Mammary microvascular endothelial cell (primary cell): ENCODE measurements at places on chromosomes 1 and 21. TPM values are rescaled to one million over a fixed set of nuclear protein-coding genes. Genes with fewer than 3 reads are reported as not detected.

Gene RGS18
- total RNA-seq, result not detected in 2 replicates

Gene TNFRSF8
- total RNA-seq, result not detected in 2 replicates

Gene NPHP4
- 3.3 and 4.9 TPM in 2 replicates for total RNA-seq

Gene PLA2G2D
- not detected in 2 replicates for total RNA-seq

Gene ACP6
- 5.2 and 8.3 TPM in 2 replicates for total RNA-seq

Gene SPAG17
- not detected in 2 replicates for total RNA-seq

Gene NECTIN4
- total RNA-seq, result 0.47 and 0.54 TPM in 2 replicates

Gene IGSF3
- total RNA-seq, result 0.93 and 0.94 TPM in 2 replicates

Gene L1TD1
- total RNA-seq, result not detected in 2 replicates

Gene DIRAS3
- 0.49 and 0.73 TPM in 2 replicates for total RNA-seq

Gene PEAR1
- 46.7 and 49.8 TPM in 2 replicates for total RNA-seq

Gene FAM131C
- 0.10 and 1.3 TPM in 2 replicates for total RNA-seq

Gene ZYG11A
- total RNA-seq, result 0.54 and 1.1 TPM in 2 replicates

Gene EFNA3
- total RNA-seq, result 0.64 and 0.80 TPM in 2 replicates

Gene ARHGAP29
- 219 and 232 TPM in 2 replicates for total RNA-seq

Gene RGSL1
- total RNA-seq, result not detected in 2 replicates

Gene TMEM51
- total RNA-seq, result 11.9 and 16.5 TPM in 2 replicates

Gene VANGL2
- total RNA-seq, result not detected in 2 replicates

Gene TFAP2E
- not detected in 2 replicates for total RNA-seq

Gene TMCO1
- 58.4 and 66.0 TPM in 2 replicates for total RNA-seq

Gene NEK2
- total RNA-seq, result 23.2 and 24.2 TPM in 2 replicates

Gene FMO2
- total RNA-seq, result not detected in 2 replicates

Gene CFHR4
- not detected in 2 replicates for total RNA-seq

Gene DENND2C
- 1.00 and 1.2 TPM in 2 replicates for total RNA-seq

Gene FAM78B
- total RNA-seq, result 0.15 TPM in 1 of 2 replicates, not detected in the other

Gene CD101
- total RNA-seq, result 0.10 TPM in 1 of 2 replicates, not detected in the other

Gene ITPKB
- total RNA-seq, result 19.1 and 22.8 TPM in 2 replicates

Gene RIMS3
- total RNA-seq, result 0.10 and 0.20 TPM in 2 replicates

Gene MTR
- total RNA-seq, result 17.5 and 17.9 TPM in 2 replicates

Gene CCSAP
- 5.8 and 5.9 TPM in 2 replicates for total RNA-seq

Gene PTPN14
- total RNA-seq, result 47.7 and 52.8 TPM in 2 replicates

Gene CFAP410
- 10.6 and 11.7 TPM in 2 replicates for total RNA-seq

Gene ACTL8
- total RNA-seq, result not detected in 2 replicates

Gene CSF1
- total RNA-seq, result 24.6 and 31.0 TPM in 2 replicates

Gene CFAP141
- not detected in 2 replicates for total RNA-seq

Gene MOV10
- 68.8 and 75.0 TPM in 2 replicates for total RNA-seq

Gene NBPF4
- total RNA-seq, result not detected in 2 replicates

Gene IL23R
- total RNA-seq, result not detected in 2 replicates

Gene PAPPA2
- total RNA-seq, result 0.05 and 0.13 TPM in 2 replicates

Gene DAB1
- not detected in 2 replicates for total RNA-seq
